ENCODE measurements at places on chromosomes 11 and 22.

GRCh38 chr11:36427079-36427478 lies 83.0 kb downstream of the TRAF6 start:
- no peak for DNase-seq

DNA sequence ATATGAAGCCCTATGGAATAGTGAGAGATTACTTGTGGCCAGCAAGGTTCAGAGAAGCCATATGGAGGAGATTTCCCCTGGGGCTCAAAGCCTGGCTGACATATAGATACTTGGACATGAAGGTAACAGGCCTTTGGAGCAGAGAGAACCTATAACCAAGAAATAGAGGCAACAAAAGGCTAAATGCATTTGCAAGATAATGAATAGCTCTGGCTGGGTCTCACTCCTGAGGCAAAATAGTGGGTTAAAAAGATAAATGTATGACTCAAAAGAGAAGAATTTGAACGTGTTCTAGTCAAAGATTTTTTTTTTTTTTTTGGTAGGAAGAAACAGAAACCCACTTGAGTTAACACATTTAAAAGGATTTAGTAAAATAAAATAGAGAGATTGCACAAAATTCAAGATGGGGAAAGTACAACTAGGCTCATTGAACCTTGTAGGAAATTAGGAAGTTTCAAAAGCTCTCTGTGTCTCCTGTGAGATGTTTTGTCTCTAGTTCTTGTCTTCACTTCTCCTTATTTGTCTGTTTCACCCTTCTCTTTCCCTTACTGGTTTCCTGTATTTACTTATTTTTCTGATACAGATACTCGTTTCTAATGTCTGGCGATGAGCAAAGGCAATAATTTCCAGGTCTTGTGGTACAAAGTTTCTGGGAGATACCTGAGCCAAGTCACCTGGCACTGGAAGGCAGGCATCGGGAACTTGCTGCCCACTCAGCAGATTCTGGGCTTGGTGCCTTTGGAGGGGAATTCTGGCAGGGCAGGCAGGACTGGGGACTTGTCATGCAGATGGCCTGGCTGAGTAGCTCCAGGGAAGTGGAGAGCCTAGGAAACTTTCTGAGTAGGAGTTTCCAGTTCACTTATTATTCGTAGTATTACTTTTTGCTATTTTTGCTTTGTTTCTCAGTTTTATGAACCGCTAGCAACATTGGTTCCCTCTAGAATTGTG lies 49.2 kb upstream of the SESN3 start:
- DNase-seq, result no peak

GRCh38 chr11:100640071-100640470 lies 47.0 kb upstream of the ARHGAP42 start:
- DNase-seq, result no peak

GRCh38 chr11:118996926-118997626 lies 862 bp upstream of the CENATAC start:
- DNase-seq, result no peak

GRCh38 chr11:119417726-119418540 lies 5.0 kb downstream of the THY1 start:
- no peak for DNase-seq

DNA sequence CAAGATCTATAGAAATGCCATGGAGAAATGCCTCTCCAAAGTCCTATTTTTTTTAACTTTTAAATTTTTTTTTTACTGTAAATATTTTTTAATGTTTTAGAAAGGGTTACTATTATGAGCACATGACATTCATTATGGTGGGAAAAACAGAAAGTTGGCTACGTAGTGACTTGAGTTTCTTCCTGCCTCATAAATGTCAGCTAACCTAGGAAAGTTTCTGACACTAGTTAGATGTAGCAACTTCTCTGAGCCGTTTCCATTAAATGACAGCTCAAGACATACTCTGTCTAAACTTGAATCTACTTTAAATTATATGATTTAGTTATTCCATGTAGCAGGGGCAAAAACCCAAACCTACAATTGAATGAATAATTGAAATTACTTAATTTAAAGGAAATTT lies 18.4 kb upstream of the CTSC start:
- no peak for DNase-seq

DNA sequence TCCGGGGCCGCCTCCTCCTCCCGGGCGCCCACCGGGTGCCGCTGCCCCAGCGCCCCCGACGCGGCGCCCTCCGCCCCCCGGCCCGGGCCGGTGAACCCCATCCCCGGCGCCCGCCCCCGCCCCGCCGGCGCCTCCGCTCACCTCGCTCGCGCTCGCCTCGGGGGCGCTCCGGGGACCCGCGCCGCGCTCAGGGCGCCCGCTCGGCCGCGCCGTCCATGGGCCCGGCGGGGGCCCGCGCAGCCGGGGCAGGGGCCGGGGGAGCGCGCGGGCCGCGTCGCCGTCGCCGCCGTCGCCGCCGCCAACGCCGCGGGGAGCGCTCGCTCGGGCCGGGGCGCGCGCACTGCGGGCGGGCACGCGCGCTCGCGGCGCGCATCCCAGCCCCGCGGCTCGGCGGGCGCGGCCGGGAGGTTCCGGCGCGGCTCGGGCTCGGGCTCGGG lies 293 bp downstream of the DUSP8 start:
- DNase-seq, result no peak

- DNase-seq, result no peak
These were observed 35.1 kb downstream of the TRIM29 start for GRCh38 chr11:120102864-120103122.

GRCh38 chr22:50622723-50623327 lies 5.1 kb downstream of the ARSA start:
- DNase-seq, result no peak

GRCh38 chr22:50309601-50309991 lies 2.1 kb upstream of the PLXNB2 start:
- DNase-seq, result no peak

DNA sequence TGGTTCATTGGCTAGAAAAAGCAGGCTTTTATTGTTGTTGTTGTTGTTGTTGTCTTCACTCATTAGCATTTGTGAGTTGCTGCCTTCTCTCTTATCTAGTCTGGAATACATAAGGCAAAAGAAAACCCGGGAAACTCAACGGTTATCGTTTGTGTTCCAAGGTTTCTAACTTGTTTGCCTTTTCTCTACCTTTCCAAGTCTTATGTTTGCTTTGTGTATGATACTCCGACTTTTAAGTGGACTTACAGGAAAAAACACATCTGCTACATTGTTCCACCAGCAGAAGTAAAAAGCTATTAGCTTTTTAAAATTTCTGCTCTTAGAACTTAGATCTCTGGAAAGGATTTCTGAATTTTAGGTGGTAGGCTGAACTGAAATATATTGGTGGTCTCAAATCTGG lies 27.0 kb upstream of the HIKESHI start:
- no peak for DNase-seq

DNA sequence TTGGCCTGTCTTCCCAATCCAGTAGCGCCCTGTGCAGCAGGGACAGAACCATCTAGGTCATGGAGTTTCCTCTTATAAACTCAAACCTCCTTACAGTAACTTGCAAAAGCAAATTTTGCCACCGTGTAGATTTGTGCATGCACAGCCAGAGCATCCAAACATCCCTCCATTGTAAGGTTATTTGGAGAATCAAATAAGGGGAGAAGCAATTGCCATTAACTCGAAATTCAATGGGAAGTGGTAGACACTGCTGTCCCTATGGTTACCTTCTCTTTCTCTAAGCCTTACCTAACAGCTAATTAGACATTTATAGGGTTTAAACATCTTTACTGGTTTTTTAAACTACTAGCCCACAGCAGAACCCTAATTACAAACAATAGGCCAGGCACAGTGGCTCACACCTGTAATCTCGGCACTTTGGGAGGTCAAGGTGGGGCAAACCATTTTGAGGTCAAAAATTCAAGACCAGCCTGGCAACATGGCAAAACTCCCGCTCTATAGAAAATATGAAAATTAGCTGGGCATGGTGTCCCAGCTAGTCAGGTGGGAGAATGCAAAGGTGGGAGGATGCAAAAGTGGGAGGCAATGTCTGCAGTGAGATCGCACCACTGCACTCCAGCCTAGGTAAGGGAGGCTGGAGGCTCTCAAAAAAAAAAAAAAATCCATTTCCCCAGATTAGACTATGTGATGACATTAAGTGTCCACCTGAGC lies 6.6 kb downstream of the HSPA8 start:
- no peak for DNase-seq

GRCh38 chr11:131246156-131246555 lies 124.3 kb upstream of the NTM start:
- no peak for DNase-seq

DNA sequence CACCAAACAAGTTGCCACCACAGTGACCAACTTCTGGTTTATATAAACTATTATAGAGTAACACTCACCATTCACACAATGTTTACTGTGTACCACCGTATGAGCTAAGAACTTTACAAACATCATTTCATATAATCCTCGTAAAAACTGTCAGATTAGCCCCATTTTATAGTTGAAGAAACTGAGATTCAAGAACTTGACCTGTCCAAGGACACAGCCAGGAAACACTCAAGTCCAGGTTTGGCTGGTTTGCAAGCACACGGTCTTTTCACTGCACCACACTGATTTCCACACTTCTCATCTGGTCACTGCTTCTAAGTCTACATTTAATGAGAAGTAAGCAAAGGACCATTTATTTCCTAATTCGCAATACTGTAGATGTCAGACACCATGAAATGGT lies 3.7 kb downstream of the MORC2 start:
- no peak for DNase-seq

DNA sequence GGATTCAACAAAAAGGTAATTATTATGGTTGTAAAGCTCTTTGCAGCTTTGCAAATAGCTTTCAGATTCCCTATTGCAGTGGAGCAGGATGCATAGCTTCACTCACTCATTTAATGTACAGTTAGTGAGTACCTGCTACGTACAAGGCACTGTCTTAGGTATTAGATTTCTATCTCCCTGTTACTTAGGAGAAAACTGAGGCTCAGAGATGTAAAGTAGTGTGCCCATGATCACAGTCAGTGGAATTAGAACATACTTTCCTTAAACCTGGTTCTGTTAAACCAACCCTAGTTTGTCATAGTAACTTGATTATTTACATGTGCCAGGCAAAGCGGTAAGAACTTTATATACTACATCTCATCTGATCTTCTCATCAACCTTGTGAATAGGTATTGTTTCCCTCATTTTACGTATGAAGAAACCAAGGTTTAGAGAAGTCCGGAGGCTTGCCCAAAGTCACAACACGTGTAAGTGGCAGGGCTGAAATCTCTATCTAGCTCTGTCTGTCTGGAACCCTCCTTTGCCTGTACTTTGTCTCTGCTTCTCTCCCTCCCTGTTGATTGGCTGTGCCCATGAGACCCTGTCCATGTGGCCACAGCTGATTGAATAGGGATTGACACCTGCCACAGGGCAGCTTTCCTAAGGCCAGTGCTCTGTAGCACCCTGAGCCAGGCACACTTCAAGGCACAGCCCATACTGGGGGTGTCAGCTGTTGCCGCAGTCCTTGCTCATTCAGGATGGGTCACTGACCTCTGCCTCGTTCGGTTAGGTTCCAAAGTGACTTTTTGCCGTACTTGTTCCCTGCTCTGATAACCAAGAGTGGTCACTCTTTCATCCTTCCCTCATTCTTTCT lies 63.8 kb upstream of the PRSS23 start:
- DNase-seq, result no peak

DNA sequence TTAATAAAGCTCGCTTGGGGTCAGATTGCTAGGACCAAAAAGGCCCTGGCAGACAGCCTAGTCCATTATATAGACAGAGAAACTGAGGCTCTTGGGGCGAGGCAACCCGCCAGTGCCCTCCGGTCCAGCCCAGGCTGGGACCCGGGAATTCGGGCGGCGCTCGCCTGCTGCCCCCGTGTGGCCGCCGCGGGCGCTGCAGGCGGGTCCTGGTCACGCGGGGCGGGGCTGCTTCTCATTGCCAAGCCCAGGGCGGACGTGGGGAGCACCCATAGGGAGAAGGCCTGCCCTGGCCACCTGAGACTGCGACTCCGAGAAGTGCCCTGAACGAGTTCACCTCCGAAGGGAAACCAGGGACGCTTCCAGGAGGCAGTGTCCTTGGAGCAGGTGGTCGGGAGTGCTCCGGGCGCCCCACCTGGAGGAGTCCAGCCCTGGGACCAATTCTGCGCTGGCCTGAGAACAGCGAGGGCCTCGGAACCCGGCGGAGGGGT lies 36.0 kb upstream of the CSNK1E start:
- peak; percentile 54 for DNase-seq

DNA sequence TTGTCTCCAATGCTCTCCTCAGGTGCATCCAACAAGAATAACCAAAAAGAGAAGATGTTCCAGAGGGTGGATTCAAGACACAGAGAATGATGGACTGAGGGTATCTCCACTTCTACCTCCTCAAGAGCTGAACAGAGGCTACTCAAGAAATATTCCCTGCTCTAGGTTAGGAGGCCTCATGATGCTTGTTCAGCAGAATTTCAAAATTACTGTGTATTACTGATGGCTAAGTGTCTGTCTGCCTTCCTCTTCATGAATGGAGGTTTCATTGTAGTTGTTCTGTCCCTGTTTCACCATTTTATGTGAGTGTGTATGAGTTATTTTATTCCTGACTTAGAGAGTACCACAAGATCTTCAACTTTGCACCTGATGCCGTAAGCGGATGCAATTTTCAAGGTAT lies 76.8 kb downstream of the JRKL start:
- DNase-seq, result no peak

GRCh38 chr11:102347462-102348370 lies 702 bp downstream of the BIRC2 start:
- DNase-seq, result no peak

DNA sequence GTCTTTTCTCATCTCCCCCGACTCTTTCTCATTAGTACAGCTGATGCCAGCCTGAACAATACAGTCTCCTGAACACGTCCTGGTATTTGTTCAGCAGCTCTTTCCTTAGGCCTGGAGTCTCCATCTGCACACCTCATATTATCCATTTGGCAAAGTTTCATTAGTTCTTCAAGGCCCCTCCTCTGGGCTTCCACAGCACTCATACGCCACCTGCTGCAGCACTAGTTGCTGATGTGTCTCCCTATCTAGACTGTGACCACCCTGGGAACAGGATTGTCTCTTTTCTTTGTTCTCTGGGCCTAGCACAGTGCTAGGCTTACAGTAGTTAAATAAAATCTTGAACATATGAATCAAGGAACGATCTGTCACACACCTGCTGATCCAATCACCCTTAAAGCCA lies 17.2 kb downstream of the DCHS1 start:
- no peak for DNase-seq

GRCh38 chr22:24418786-24419474 lies 8.5 kb upstream of the ADORA2A start:
- DNase-seq, result no peak

DNA sequence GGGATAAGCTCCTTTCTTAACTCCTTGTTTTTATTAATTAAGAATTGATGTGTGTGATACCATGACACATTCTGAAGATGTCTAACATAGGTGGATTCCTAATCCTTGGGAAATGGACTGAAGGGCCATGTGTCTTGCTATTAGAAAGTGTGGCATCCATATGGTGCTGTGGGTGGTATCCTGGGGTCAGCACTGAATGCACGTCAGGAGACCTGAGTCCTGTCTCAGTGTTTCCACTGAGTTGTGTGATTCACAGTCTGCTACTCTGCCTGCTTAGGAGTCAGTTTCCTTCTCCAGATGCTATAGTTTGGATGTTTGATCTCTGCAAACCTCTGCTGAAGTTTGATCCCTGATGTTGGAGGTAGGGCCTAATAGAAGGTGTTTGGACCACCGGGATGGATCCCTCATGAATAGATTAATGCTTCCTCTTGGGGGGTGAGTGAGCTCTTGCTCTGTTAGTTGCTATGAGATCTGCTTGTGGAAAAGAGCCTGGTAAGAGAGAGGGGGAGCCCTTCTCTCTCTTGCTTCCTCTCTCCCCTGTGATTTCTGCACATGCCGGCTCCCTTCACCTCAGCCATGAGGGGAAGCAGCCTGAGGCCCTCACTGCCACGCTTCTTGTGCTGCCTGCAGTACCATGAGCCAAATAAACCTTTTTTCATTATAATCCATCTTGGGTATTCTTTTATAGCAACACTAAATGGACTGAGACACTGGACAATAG lies 666.5 kb downstream of the NTM start:
- no peak for DNase-seq

- no peak for DNase-seq
These were observed 72.1 kb upstream of the TENM4 start for GRCh38 chr11:79512706-79513469.
